ENCODE measurements at places on chromosomes 6 and 20.
A peak's percentile ranks its signal among the peaks of the same experiment; 100 is the strongest.

DNA sequence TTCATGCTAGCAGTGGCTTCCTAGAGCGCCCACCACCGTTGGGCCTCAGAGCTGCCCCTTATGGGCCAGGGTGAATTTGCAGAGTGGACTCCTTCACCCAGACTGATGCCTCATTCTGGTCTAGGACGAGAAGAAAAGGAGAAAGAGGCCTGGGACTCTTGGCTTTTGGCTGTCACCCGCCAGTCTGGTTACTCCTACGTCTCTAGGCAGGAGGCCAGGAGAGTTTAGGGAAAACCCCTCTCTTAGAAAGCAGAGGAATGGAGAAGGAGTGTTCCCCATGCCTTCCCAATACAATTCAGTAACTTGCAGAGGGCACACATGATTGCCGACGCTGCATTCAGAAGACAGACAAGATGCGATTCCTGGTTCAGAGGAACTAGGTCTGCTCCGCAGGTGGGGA lies 70.1 kb downstream of the CDC5L start:
- no peak overlapping the region for H3K4me3 ChIP-seq
- no peak overlapping the region for H3K27ac ChIP-seq
- no peaks in the 10 kb centered on the region for H3K36me3 ChIP-seq
- peaks cover 6% of the 10 kb centered on the region for H3K4me1 ChIP-seq
- DNase-seq = no peak

DNA sequence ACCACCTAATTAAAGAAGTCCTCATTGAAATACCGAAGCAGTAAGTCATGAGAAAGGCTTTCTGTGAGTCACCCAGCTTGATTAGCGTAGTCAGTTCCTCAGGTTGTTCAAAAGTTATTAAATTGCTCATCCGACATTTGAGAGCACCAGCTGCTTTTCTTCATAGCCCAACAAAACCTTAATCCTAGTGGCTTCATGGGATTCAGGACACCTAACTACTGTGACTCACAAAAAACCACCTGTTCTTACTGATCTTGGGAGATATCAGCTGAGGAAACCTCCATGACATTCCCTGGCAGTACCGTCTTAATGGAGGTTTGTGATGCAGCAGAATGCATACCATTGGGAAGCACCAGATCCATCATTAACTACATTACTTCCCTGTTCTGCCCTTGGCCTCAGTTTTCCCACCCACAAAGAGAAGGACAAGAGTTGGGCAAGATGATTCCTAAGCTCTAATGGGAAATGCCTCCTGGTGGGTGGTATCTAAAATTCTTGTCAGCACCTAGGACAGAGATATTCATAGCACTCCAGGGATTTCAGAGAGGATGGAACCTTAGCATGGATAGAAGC lies 103.8 kb downstream of the KHDC1L start:
- H3K4me1 ChIP-seq = no peaks in the 10 kb centered on the region
- DNase-seq = peak; percentile 22
- no peak overlapping the region for H3K27ac ChIP-seq
- H3K4me3 ChIP-seq = no peak overlapping the region

GRCh38 chr20:45998761-45999160 lies 9.9 kb upstream of the MMP9 start:
- peaks cover 2% of the 10 kb centered on the region for H3K4me1 ChIP-seq
- no peak overlapping the region for H3K27ac ChIP-seq
- peaks cover 3% of the 10 kb centered on the region for H3K27me3 ChIP-seq
- no peaks in the 10 kb centered on the region for H3K36me3 ChIP-seq

DNA sequence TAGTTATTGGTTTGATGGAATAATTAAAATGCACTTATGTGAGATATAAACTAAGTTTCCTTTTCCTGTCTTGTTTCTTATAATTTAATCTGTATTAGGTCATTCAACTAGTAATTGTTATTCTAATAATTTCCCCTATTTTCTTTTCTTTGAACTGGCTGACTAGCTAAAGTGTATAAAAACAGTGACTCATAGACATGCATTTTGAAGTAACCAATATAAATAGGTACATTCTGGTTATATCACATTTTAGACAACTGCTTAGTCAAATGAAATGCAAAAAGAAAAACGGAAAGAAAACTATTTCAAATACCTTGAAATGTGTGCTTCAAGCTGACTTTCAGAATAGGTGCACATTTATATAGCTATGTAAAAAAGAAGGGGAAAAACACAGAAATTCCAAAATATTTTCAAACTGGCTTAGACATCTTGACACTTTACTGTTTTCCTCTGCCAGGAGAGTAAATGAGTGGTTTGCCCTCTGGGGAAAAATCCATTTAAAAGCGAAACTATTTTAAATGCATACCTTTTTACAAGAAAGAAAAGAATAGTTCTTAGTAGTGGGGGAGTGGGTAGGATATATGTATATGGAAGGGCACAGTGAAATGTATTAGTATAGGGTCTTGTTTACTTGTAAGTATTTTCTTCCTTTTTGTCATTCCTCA lies 28.3 kb downstream of the KCNQ5 start:
- H3K27me3 ChIP-seq = no peaks in the 10 kb centered on the region
- no peaks in the 10 kb centered on the region for H3K4me1 ChIP-seq
- DNase-seq = no peak
- no peaks in the 10 kb centered on the region for H3K36me3 ChIP-seq

- no peak for DNase-seq
- peaks cover 31% of the 10 kb centered on the region for H3K4me1 ChIP-seq
- H3K27ac ChIP-seq = no peak overlapping the region
Measured at GRCh38 chr6:43993881-43994523, 133.2 kb downstream of the MRPL14 start.

DNA sequence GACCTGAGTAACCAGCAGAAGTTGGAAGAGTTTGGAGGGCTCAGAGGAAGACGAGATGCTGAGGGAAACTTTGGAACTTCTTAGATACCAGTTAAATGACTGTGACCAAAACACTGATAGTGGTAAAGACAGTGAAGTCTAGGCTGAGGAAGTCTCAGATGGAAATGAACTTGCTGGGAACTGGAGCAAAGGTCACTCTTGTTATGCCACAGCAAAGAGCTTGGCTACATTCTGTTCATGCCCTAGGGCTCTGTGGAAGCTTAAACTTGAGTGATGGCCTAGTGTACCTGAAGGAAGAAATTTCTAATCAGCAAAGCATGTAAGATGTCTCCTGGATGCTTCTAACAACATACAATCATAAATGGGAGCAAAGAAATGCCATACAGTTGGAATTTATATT lies 24.7 kb downstream of the WDR27 start:
- no peak for DNase-seq
- no peak overlapping the region for H3K27ac ChIP-seq
- H3K4me1 ChIP-seq = peaks cover 9% of the 10 kb centered on the region
- H3K4me3 ChIP-seq = no peak overlapping the region
- H3K27me3 ChIP-seq = no peaks in the 10 kb centered on the region
- H3K36me3 ChIP-seq = no peaks in the 10 kb centered on the region

DNA sequence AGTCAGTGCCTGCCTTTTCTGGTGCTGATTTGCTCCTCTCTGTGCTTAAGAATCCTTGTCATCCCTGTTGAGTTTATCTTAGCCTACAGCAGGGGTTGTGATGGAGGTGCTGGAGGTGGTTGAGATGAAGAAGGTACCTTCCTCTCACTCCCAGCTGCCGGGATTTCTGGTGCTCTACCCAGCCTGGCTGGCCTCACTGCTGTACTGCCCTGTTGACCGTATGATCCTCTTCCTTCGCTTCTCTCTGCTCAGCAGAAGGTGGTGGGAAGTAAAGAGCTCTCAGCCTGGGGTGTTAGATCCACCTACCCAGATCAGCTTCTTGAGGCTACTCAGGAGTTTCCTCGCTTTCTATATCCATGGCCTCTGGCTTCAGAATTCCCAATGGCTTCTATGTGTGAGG lies 101.0 kb upstream of the NXT1 start:
- H3K36me3 ChIP-seq = no peaks in the 10 kb centered on the region
- no peak overlapping the region for H3K27ac ChIP-seq
- no peaks in the 10 kb centered on the region for H3K4me1 ChIP-seq
- H3K27me3 ChIP-seq = no peaks in the 10 kb centered on the region

- DNase-seq = no peak
- no peaks in the 10 kb centered on the region for H3K27me3 ChIP-seq
- H3K36me3 ChIP-seq = no peaks in the 10 kb centered on the region
- H3K4me1 ChIP-seq = no peaks in the 10 kb centered on the region
- no peak overlapping the region for H3K27ac ChIP-seq
Measured at GRCh38 chr6:1562171-1562955, 47.4 kb upstream of the FOXC1 start.

DNA sequence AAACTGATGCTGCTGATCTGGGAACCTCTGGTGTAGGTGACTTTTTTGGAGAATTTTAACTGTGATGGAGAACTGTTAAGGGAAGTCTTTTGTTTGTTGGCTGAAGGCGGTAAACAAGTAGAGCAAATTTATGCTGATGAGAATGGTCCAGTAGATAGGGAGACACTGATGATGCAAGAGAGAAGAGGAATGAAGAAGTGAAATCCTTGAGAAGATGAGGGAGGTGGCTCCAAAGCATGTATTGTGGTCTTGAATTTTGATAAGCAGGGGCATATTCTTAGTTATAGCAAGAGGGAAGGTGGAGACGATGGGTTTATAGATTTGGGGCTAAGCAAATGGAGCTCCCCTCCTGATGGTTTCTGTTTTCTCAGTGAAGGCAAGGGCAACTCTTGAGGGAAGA lies 22.0 kb downstream of the MAPK14 start:
- H3K36me3 ChIP-seq = no peaks in the 10 kb centered on the region
- H3K27me3 ChIP-seq = no peaks in the 10 kb centered on the region
- no peak overlapping the region for H3K4me3 ChIP-seq

DNA sequence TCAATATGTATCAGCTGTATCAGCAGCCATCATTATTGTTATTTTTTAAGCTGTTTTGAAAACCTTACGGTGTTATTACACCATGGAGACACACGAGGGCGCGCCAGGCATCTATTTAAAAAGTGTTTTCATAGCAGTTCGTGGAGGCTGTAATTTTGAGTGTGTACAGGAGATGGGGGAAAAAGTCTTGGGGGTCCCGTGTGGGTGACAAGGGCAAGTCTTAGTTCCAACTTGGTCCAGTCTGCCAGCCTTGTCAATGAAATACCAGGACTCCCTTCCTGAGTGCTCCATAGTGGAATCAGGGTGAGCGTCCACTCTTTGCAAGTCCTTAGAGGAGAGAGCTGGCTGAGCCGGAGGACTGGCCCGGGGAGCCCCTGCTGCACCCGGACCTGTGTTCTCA lies 43.3 kb downstream of the SLC2A10 start:
- H3K27ac ChIP-seq = no peak overlapping the region
- no peaks in the 10 kb centered on the region for H3K27me3 ChIP-seq
- H3K4me1 ChIP-seq = no peaks in the 10 kb centered on the region
- no peaks in the 10 kb centered on the region for H3K36me3 ChIP-seq

GRCh38 chr6:28978959-28979561 lies 26.1 kb downstream of the ZNF311 start:
- H3K27me3 ChIP-seq = no peaks in the 10 kb centered on the region
- no peak overlapping the region for H3K4me3 ChIP-seq
- H3K27ac ChIP-seq = no peak overlapping the region
- H3K4me1 ChIP-seq = peaks cover 8% of the 10 kb centered on the region

GRCh38 chr6:48183178-48183577 lies 72.2 kb upstream of the PTCHD4 start:
- H3K4me1 ChIP-seq = no peaks in the 10 kb centered on the region
- H3K27ac ChIP-seq = no peak overlapping the region
- H3K36me3 ChIP-seq = no peaks in the 10 kb centered on the region
- no peak overlapping the region for H3K4me3 ChIP-seq
- H3K27me3 ChIP-seq = no peaks in the 10 kb centered on the region

GRCh38 chr20:23111307-23111943 lies 25.3 kb upstream of the CD93 start:
- H3K36me3 ChIP-seq = no peaks in the 10 kb centered on the region
- H3K4me3 ChIP-seq = no peak overlapping the region
- no peaks in the 10 kb centered on the region for H3K27me3 ChIP-seq
- H3K4me1 ChIP-seq = peaks cover 4% of the 10 kb centered on the region
- H3K27ac ChIP-seq = no peak overlapping the region
- DNase-seq = no peak

- DNase-seq = no peak
- no peaks in the 10 kb centered on the region for H3K27me3 ChIP-seq
- H3K36me3 ChIP-seq = no peaks in the 10 kb centered on the region
Measured at GRCh38 chr6:65546894-65547293, 160.1 kb downstream of the EYS start.

DNA sequence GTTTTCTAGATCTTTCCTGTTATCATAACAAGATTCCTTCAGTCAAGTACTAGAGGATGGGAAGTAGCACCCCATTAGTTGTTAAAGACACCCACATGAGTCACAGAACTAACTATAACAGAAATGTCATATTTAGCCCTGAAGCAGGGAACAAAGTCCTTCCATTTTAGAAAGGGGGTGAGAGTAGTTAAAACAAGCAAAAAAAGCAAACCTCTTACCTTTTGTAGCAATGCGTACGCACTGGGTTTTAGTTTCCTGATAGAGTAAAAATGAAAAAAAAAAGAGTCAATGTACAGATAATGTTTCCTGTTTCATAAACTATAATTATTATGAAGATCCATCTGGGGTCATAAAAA lies 163.7 kb upstream of the THEMIS start:
- no peak for DNase-seq
- no peak overlapping the region for H3K27ac ChIP-seq
- H3K36me3 ChIP-seq = no peaks in the 10 kb centered on the region
- H3K4me3 ChIP-seq = no peak overlapping the region
- no peaks in the 10 kb centered on the region for H3K27me3 ChIP-seq

- H3K36me3 ChIP-seq = no peaks in the 10 kb centered on the region
- no peaks in the 10 kb centered on the region for H3K27me3 ChIP-seq
- peaks cover 6% of the 10 kb centered on the region for H3K4me1 ChIP-seq
- H3K4me3 ChIP-seq = no peak overlapping the region
- H3K27ac ChIP-seq = no peak overlapping the region
Measured at GRCh38 chr6:144335914-144336313, 50.8 kb downstream of the UTRN start.

DNA sequence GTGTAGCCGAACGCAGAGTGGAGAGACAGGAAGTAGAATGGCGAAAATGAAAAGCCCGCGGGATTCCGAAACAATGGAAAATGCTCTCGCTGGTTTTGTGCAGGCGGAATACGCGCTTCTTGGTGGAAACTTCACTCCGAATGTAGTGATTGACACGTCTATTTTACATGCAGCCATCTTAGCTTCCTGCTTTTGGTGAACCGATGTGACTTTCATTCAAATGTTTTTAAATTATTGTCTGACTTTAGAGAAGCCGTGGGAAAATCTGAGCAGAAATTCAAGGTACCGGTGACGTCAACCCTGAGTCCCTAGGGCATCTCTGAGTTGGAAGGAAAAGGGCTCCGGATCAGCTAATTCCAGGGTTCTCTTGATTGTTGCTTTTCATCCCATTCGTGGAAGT lies 11.4 kb downstream of the GPX5 start:
- no peaks in the 10 kb centered on the region for H3K36me3 ChIP-seq
- H3K27ac ChIP-seq = peak overlapping the region; percentile 44
- DNase-seq = peak; percentile 37
- H3K4me1 ChIP-seq = no peaks in the 10 kb centered on the region
- no peaks in the 10 kb centered on the region for H3K27me3 ChIP-seq

GRCh38 chr6:6600875-6601274 lies 12.4 kb downstream of the LY86 start:
- no peak for DNase-seq
- no peak overlapping the region for H3K27ac ChIP-seq
- H3K4me1 ChIP-seq = peaks cover 5% of the 10 kb centered on the region

DNA sequence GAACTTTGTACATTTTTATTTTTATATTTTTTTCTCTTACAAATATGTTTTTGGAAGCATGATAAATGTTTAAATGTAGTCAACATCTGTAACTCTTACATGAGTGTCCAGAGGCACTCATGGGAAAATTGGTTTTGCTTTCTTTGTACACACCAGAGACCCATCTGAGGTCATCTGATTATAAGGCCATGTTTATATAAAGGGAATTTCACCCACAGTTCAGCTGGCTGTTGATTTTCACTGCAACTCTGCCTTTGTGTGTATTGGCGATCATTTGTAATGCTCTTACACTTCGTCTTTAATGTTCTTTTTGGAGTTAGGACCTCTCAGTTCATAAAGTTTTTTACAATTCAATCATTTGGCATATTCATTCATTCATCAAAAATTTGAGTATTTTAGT lies 28.1 kb downstream of the RIOK1 start:
- no peak for DNase-seq
- H3K27me3 ChIP-seq = no peaks in the 10 kb centered on the region
- peaks cover 32% of the 10 kb centered on the region for H3K4me1 ChIP-seq
- peak overlapping the region; percentile 10 for H3K27ac ChIP-seq

Data from hepatocyte (in vitro differentiated cells).